ENCODE measurements at places on chromosomes 7 and 10. TPM values are rescaled to one million over a fixed set of nuclear protein-coding genes. Genes with fewer than 3 reads are reported as not detected.

DNA sequence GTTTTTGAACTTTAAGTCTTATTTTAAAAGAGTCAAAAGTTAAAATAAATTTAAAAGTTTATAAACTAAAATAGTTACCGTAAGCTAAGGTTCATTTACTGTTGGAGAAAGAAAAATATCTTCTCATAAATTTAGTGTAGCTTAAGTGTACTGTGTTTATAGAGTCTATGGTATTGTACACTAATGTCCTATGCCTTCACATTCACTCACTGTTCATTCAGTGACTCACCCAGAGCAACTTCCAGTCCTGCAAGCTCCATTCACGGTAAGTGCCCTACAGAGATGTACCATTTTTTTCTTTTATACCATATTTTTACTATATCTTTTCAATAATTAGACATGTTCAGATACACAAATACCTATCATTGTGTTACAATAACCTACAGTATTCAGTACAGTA is 97.6 kb downstream of the PTN start:
- no peak for DNase-seq
- no peaks in the 10 kb centered on the region for H3K4me1 ChIP-seq
- no peaks in the 10 kb centered on the region for H3K36me3 ChIP-seq
- H3K4me3 ChIP-seq: no peak overlapping the region
- no peak overlapping the region for H3K27ac ChIP-seq

DNA sequence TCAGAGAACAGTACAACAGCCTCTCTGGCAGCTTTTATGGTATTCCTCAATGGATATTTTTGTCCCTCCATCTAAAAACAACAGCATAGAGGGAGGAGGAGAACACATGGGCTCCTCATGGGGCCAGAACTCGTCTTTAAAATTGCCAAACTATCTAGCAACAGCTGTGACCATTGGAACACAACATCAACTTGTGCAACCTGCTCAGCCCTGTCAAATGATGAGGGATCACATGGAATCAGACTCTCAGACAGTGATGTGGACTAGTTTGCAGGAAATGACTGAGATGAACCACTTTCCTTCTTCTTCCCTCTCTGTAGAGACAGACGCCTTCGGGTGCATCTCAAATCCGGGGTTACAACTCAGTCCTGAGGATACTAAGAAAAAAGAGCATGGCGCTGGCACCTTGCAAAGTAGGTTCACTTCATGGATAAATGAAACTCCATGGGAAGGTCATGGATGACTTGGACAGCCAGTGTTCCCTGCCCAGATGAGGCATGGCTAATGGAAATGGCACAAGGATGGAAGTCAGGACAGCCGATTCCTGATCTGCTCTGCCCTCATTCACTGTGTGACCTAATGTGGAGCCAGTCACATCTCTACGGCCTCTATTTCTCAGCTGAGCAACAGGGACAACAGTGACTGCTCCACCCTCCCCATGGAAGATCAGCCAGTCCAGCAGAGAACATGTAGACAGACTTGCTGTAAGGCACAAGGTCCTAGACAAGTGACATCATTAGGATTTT is 24.6 kb upstream of the DGKI start:
- no peaks in the 10 kb centered on the region for H3K4me1 ChIP-seq
- peaks cover under 1% of the 10 kb centered on the region for H3K36me3 ChIP-seq
- no peak overlapping the region for H3K27ac ChIP-seq
- no peak for DNase-seq

The PRF1 gene
- total RNA-seq: 9.1 TPM

DNA sequence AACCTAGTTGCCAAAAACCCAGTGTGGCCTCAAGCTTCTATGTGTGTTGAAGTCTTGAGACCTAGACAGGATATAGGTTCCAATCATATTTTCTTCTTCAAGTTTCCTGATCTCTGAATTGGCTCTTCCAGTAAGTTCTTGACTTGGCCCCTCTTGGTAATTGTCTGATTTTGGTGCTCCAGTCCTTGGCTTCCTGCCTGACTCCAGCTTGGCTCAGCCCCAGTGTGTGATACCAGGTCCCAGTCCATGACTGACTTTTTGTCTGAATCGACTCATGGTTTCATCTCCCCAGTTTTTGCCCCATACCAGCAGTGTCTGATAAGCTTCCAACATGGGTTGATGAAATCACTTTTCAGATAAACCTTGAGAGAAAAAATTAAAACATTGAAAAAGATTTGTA is 72.3 kb downstream of the FAS start:
- no peak overlapping the region for H3K4me3 ChIP-seq
- no peaks in the 10 kb centered on the region for H3K36me3 ChIP-seq
- H3K27ac ChIP-seq: peak overlapping the region; percentile 18
- H3K4me1 ChIP-seq: no peaks in the 10 kb centered on the region

DNA sequence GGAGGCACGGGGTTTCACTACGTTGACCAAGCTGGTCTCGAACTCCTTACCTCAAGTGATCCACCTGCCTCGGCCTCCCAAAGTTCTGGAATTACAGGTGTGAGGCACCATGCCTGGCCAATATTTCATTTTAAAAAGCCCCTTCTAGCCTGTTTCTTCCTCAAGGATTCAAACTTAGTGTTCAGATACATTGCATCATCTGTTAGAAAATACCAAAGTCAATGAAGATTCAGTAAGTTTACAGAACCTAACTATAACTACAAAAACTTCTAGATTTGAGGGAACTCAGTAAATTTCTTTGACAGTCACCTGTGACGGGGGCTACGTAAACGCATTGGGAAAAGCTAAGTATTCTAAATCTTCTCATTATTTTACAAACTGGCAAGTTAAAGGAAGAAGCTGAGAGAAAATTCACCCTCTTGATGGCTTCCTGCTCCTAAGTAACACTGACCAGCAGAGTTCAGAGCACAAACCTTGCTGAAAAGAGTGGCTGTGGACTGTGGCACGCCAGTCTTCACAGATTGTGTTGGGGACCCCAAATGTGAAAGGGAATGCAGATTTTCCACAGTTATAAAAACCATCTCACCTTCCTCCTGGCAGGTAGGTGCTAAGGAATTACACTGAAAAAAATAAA is 162.2 kb downstream of the PKD1L1 start:
- no peak for DNase-seq
- no peaks in the 10 kb centered on the region for H3K27me3 ChIP-seq
- no peaks in the 10 kb centered on the region for H3K36me3 ChIP-seq
- H3K4me3 ChIP-seq: no peak overlapping the region

- no peaks in the 10 kb centered on the region for H3K27me3 ChIP-seq
- H3K36me3 ChIP-seq: peaks cover 2% of the 10 kb centered on the region
- H3K27ac ChIP-seq: no peak overlapping the region
- DNase-seq: no peak
- peak overlapping the region; percentile 92 for H3K4me3 ChIP-seq
Measured at GRCh38 chr7:66741710-66742049, 1.1 kb downstream of the RABGEF1 start.

DNA sequence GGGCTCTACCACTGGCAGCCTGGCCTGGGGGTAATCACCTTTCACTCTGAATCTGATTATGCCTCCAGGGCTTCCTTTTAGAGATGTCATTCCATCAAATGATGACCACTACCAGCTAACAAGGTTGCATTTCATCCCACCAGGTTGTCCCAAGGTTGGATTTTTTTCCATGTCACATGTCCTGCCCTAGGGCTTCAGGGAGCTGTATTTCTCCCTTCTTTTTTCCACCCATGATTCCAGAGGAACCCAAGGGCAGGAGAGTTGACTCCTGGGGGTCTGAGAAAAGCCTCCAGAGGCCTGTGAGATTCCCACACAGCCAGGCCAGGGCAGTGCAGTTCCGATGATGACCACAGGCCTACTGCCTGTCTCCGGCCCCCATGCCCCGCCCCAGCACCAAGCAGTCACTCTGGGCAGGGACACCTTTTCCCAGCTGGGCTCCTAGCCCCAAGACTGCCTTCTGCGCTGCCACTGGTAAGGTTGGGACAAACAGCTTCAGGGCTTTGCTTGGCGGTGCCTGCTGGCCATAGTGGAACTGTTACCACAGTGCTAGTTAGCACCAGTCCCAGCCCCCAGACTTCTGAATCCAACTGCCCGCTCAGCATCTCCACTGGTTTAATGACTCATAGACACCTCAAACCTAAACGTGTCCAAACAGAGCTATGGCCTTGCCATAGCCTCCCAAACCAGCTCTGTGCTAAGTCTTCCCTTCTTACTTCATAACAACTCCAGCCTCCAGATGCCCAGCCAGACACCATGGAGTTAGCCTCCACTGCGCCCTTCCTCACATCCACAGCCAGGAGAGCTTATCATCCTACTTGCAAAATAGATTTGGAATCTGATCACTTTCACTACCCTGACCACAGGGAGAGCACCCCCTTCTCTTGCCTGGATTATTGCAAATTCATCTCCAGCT is 133.7 kb downstream of the ARHGAP22 start:
- H3K27me3 ChIP-seq: no peaks in the 10 kb centered on the region
- H3K4me3 ChIP-seq: no peak overlapping the region
- peaks cover 41% of the 10 kb centered on the region for H3K4me1 ChIP-seq
- no peak for DNase-seq
- no peak overlapping the region for H3K27ac ChIP-seq
- no peaks in the 10 kb centered on the region for H3K36me3 ChIP-seq

Measured in thymus (tissue), 14 donors.